DMS79 (cell line): ENCODE measurements at places on chromosomes 5 and 9.

DNA sequence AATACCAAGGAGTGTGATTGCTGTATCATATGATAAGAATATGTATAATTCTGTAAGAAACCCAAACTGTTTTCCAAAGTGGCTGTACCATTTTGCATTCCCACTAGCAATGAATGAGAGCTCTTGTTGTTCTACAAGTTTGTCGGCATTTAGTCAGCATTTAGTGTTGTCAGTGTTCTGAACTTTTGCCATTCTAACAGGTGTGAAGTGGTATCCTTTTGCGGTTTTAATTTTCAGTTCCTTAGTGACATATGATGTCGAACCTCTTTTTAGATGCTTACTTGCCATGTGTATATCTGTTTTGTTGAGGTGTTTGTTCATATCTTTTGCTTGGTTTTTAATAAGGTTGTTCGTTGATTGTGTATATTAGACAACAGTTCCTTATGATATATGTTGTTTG, 296.3 kb upstream of the IZUMO3 start:
- no peak for DNase-seq

DNA sequence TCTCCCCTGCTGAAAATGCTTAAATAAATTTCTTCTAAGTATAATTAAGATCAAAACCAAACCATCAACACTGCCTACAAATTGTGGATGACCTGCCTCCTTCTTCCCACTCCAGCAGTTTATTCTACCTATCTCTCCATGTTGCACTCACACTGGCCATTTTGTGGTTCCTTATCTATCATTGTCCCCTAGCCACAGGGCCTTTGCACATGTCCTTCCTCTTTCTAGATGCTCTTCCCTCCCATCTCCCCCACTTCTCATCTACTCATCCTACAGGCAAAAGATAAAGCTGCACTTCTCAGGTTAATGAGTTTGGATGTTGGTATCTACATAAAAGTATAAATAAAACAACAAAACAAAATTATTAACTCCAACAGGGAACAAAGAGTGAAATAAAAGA, 70.6 kb upstream of the CCNG1 start:
- no peak for DNase-seq

- DNase-seq: no peak
These were observed 306.4 kb upstream of the PAPPA start for GRCh38 chr9:115847216-115847615.

DNA sequence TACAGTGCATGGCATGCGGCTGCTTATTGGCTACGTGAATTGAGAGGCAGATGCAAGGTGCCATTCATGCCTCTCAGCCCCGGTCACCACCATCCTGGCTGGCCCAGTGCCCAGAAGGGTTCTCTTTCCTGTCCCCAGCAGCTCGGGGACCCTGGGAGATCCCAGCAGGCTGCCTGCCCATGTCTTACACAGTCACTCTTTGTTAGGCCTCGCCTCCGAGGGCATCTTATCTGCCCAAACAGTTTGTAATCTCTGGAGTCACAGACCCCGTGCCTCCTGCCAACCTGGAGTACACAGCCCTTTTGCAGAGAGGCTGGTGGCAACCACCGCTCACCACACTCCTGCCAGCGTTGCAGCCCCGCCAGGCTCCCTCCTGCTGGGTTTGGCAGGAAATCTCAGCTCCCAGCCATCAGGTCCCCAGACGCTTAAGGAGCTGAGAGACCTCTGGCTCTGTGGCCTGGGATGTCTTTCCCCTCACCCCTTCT, 7.0 kb upstream of the AK1 start:
- peak; percentile 89 for DNase-seq

DNA sequence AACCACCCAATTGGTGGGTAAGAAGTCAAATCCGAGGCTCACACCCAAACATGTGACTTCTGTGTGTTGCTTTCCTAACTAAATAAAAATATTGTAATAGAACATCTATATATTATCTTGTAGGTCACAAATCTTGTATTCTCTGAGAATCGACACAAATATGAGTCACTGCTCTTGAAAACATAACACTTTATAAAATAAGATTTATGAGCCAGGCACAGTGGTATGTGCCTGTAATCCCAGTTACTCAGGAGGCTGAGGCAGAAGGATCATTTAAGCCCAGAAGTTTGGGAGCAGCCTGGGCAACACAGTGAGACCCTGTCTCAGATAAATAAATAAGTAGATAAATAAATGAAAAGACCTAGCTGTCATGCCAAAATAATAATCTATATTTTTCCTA, 624.1 kb downstream of the ANXA1 start:
- DNase-seq: no peak

DNA sequence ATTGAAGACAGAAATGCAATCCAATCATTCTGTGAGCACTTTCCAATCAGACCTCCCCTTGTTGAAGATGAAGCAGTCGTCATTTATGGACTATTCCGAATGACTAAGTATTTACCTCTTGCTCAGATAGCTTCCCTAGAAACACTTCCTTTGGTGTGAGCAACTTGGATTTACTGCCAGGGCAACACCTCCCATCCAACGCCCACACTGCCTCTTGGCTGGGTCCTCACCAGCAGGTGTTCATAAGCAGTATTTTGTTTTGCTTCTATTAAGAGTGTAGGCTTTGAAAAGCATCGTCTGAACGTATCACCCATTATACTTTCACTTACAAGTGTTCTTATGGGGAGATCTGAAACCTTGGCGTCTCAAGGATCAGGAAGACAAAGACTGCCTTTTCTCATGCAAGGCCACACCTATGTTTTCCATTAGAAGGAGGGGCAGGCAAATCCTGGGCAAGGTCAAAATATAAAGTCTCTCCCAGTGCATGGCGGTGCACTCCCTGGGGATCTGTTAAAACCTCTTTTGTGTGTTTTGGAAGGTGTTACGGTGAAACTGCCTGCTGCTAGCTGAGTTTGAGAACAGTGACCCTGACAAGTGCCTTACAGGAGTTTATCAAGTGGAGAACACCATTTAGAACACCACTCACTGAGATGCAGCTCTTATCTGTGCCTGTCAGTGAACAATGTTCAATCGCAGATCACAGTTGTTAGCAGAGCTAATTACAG, 10.6 kb upstream of the MARCHF3 start:
- peak; percentile 77 for DNase-seq

DNA sequence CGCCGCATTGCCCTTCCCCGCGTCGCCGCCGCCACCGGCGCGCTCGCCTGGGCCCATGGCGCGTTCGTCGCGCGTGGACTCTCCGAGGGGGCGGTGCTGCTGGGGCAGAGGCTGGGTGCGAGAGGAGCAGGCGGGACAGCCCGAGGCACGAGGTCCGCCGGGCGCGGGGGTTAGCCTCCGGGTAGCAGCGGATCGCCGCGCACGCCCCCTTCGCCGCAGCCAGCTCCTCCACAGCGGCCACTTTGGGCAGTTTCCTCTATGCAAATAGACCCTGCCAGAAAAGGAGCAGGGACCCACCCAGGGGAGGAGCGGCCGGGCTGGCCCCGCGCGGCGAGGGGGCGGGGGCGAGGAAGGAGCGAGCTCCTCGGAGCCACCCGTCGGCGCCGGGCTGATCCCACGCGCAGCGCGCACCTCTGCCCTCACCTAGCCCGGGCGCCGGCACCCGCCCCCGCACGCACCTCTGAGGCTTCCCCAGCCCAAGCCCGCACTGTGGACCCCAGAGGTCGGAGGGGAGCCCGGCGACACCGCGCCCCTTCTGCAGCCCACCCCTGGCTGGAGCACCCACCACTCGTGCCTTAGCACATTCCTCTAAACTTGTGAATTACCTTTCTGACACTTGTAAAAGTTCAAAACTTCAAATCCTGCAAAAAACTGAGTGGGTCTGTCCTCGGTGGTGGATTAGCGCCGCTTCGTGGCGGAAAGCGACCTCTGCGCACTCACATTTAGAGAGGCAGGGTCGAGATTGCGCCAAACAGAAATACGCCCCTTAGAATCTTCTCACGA, at the start of gene COL23A1:
TSS of gene COL23A1 (minus strand) at position 253 of the 783 bp plus-strand sequence.
- DNase-seq: no peak

GRCh38 chr5:67042176-67043003, 154.2 kb downstream of the CD180 start:
- DNase-seq: no peak

- no peak for DNase-seq
These were observed 108.0 kb upstream of the RAD23B start for GRCh38 chr9:107175041-107175440.

GRCh38 chr5:14569948-14570691, 11.5 kb upstream of the OTULINL start:
- DNase-seq: no peak

GRCh38 chr5:175336781-175337180, 107.2 kb downstream of the DRD1 start:
- DNase-seq: no peak

DNA sequence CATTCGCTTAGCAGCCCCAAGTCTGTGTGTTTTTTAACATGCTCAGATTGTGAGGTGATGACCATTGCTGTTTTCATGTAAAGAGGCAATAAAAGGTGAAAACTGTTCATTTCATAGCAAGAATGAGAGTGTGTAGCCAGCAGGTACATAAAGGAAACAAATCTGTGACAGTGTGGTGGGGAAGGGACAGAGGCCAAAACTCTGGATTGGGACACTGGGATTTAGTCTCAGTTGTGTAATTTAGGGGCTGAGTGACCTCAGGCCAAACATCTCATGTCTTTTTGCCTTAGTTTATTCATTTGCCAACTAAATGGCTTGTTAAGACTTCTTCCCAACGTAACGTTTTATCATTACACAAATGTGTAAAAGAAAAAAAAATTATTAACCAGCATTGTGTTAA, 47.0 kb downstream of the KCNN2 start:
- no peak for DNase-seq

DNA sequence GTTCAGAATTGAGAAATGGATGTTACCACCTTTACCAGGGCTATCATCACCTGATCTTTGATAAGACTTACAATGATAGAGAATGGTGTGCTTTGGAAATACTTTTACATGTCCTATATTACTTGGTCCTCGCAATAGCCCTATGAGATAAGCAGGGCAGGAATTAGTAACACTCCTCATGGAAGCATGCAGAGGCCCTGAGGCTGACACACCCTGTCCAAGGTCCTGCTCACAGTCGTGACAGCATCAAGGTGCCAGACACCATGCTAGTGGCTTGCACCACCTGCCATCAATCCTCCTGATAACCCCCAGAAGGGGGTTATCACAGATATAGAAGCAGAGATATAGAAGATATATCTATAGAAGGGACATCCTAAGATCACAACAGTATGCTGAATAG, 216.8 kb upstream of the TBC1D2 start:
- DNase-seq: no peak

GRCh38 chr9:19699756-19700155, 89.1 kb downstream of the SLC24A2 start:
- DNase-seq: no peak

DNA sequence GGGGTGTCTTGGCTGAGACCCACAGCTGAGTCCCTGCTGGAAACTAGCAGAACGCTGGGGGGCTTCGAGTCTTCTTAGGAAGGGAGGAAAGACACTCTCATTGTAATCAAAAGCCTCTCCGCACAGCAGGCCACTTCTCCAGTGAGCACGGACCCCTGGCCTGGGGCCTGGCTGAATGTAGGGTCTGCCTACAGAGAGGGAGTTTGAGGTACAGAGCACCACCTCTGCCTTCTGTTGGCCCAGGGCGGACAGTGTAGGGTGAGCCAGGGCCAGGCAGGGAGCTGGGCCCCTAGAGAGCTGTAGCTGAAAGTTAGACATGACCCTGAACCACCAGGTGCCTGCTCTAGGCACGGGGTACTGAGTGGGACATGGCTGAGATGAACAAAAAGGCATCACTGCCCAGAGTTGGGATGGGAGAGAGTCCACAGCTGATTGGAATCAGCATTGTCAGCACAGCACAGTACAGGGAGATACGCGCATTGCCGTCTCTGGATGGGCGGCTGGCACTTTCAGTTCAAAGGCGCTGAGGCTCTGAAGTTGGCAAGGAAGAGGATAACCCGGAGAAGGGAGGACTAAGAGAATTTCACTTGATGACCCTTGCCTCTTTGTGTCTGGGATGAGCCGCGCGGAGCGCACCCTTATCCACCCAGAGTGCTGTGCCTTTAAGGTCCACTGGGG, 363 bp upstream of the SLC25A48 start:
- no peak for DNase-seq
